NB4 (cell line): ENCODE measurements at places on chromosomes 1 and 21.

GRCh38 chr1:60427701-60428100 lies 354.1 kb upstream of the C1orf87 start:
- peak; percentile 8 for DNase-seq

DNA sequence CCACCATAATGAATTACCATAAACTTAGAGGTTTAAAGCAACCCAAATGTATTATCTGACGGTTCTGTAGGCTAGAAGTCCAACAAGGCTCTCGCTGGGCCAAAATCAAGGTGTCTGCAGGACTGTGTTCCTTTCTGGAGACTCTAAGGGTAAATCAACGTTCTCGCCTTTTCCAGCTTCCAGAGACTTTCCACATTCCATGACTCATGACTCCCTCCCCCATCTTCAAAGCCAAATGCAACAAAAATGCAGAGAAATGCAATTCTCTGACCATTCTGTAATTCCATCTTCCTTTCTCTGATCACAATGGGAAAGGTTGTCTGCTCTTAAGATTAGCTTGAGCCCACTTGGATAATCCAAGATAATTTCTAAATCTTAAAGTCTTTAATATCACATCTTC lies 287.1 kb downstream of the LTN1 start:
- DNase-seq = no peak

DNA sequence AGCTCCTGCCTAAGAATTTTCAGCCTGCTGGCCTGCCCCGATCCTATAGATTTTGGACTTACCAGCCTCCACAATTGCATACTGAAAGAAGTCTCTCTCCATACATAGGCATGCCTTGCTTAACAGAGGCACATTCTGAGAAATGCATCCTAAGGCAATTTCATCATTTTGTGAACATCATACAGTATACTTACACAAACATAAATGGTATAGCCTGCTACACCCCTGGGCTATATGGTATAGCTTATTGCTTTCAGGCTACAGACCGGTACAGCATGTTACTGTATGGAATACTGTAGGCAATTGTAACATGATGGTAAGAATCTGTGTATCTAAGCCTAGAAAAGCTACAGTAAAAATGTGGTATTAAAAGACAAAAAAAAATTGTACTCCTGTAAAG lies 174.7 kb downstream of the NRIP1 start:
- no peak for DNase-seq

DNA sequence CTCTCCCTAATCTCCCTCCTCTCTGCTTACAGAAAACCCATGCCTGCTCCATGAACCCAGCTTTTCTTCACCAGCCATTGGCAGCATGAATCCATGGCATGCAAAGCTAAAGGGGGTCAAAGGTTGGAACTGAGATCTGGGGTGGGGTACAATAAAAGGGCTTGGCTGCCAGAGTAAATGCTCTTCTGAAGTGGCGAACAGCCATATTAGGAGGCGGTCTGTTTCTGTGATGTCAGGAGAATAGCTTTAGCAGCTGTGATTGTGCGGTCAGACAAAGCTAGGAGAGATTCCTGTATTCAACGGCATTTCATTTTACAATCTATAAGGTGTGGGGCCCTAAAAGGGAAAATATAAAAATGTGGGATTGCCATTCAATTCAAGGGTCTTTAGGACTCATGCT lies 71.7 kb upstream of the TMPRSS2 start:
- DNase-seq = no peak

- DNase-seq = peak; percentile 21
Observed at GRCh38 chr1:43530483-43531106, at the start of gene PTPRF. Gene PTPRF, plus strand, starts transcription at chr1:43530883. Its CDS starts 14,193 bp downstream, at chr1:43545076.

- no peak for DNase-seq
Observed at GRCh38 chr1:5933676-5934057, 58.6 kb downstream of the NPHP4 start.

GRCh38 chr1:88357729-88358128 lies 326.3 kb upstream of the PKN2 start:
- no peak for DNase-seq

GRCh38 chr1:78730054-78730453 lies 80.4 kb downstream of the IFI44 start:
- DNase-seq = no peak

GRCh38 chr1:117433943-117434342 lies 66.7 kb downstream of the MAN1A2 start:
- DNase-seq = no peak

DNA sequence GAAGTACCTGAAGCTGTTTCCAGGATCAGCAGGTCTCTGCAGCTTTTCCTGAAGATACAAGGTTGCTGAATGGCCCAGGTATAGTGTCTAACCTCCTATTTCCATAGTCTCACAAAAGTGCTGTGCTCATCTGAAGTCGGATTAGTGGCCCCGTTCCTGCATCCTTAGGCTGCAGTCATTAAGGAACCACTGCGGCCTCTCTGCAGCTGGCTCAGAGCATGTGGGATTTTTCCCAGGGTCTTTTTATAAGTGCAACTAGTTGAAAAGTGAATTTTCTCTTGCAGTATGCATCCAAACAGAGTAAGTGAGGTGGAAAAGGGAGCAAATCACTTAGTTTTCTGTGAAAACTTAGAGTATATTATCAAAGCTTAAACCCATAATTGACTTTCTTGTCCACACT lies 565.3 kb upstream of the NEGR1 start:
- DNase-seq = no peak
